ENCODE measurements at places on chromosomes 12 and 14. TPM values are rescaled to one million over a fixed set of nuclear protein-coding genes. Genes with fewer than 3 reads are reported as not detected.
A peak's percentile ranks its signal among the peaks of the same experiment; 100 is the strongest.

- peak; percentile 49 for ATAC-seq
Measured at GRCh38 chr14:41609704-41610183, 3.1 kb downstream of the LRFN5 start.

GRCh38 chr12:89470741-89471509, 53.7 kb downstream of the GALNT4 start:
- peak; percentile 55 for ATAC-seq

DNA sequence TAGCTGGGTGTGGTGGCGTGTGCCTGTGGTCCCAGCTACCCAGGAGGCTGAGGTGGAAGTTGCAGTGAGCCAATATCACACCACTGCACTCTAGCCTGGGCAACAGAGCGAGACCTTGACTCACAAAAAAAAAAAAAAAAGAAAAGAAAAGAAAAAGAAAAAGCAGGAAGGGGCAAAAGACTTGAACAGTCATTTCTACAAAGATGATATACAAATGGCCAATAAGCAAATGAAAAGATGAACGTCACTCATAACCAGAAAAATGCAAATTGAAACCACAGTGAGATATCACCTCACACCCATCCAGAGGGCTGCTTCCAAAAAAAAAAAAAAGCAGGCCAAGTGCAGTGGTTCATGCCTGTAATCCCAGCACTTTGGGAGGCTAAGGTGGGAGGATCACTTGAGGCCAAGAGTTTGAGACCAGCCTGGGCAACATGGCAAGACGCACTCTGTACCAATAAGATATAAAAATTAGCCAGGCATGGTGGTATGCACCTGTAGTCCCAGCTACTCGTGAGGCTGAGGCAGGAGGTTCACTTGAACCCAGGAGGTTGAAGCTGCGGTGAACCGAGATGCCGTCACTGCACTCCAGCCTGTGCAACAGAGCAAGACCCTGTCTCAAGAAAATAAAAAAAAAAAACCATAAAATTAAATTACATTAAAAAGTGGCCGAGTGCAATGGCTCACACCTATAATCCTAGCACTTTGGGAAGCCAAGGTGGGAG, 20.5 kb downstream of the UBC start:
- ATAC-seq = no peak

DNA sequence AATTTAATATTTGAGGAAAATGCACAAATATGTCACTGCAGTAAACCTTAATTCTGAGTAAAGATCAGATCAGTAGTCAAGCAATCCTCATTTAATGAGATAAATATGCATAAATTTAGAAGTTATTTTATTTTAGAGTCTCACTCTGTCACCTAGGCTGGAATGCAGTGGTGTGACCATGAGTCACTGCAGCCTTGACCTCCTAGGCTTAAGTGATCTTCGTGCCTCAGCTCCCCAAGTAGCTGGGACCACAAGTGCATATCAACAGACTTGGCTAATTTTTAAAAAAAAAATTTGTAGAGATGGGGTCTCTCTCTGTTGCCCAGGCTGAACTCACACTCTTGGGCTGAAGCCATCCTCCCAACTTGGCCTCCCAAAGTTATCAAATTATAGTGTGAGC, 41.3 kb downstream of the LMO3 start:
- no peak for ATAC-seq

Gene DNAJC22
- total RNA-seq = not detected

- no peak for ATAC-seq
Measured at GRCh38 chr12:59186451-59186850, 266.1 kb upstream of the LRIG3 start.

GRCh38 chr14:52119030-52119429, 50.2 kb upstream of the NID2 start:
- no peak for ATAC-seq

Gene GNB3
- total RNA-seq = 0.45 TPM

DNA sequence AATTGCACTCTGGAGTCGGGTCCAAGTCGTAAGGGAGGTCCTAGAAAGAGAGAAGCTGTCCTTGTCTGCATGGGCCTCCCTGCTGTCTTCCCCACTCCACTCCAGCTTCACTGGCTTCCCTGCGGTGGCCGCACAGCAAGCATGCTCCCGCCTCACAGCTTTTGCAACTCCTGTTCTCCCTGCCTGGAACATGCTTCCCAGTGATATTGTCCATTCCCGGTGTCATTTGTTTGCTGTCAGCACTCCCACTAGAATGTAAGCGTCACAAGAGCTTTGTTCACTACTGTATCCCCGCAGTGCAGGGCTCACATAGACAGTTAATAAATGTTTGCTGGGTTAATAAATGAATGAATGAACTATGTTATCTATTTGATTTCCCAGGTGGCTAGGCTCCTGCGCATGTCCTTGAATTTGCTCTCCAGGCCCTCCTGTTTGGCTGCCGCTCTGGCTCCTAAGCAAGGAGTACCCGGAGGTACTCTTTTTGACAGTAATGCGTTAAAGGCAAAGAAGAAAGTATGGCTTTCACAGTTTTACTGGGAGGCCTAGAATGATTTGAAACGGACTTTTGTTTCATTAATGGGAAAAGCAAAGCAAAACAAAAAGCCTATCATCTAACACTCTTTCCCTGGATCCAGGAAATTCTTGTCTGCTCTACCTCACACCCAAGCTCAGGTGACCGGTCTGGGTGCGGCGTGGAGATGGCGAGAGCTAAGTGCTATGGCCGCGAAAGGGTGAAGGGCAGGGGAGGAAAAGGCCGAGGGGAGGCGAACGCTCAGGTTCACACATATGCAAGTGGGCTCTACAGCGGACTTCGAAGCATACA, 6.2 kb upstream of the SLC7A7 start:
- no peak for ATAC-seq

Gene HCAR2
- total RNA-seq = not detected

Gene ARHGAP5
- 257 TPM for total RNA-seq

Measured in gastroesophageal sphincter (tissue), 4 donors.